ENCODE measurements at places on chromosomes 2 and 18.

- no peak for DNase-seq
Measured at GRCh38 chr2:11354363-11355154, 10.1 kb upstream of the ROCK2 start.

- no peak for DNase-seq
Measured at GRCh38 chr2:134359367-134360081, 105.7 kb downstream of the MGAT5 start.

- peak; percentile 34 for DNase-seq
Measured at GRCh38 chr2:263774-264492, at the start of gene SH3YL1. SH3YL1 (minus strand) TSS chr2:264032; CDS start chr2:263984, 48 bp downstream.

DNA sequence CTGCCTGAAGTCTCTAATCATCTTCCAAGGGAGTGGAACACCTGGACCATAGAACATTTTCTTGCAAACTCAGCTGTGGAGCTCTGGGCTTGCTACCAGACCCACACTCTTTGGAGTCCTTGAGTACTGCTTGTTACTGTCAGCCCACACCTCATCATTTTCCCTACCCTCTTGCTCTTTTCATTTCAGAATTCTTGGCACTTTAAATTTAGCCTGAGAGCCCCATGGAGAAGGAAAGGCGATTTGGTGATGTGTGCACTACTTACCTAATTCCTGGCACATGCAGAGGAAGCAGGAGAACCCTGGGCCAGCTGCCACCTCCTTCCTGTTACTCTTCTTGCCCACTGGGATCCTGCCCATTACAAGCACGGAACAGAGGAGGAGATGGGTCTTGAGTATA, 31.7 kb downstream of the TMEM178A start:
- no peak for DNase-seq

GRCh38 chr18:79868168-79868784, 70.5 kb downstream of the KCNG2 start:
- DNase-seq, result no peak

GRCh38 chr18:21629089-21629832, 17.1 kb downstream of the SNRPD1 start:
- peak; percentile 7 for DNase-seq

DNA sequence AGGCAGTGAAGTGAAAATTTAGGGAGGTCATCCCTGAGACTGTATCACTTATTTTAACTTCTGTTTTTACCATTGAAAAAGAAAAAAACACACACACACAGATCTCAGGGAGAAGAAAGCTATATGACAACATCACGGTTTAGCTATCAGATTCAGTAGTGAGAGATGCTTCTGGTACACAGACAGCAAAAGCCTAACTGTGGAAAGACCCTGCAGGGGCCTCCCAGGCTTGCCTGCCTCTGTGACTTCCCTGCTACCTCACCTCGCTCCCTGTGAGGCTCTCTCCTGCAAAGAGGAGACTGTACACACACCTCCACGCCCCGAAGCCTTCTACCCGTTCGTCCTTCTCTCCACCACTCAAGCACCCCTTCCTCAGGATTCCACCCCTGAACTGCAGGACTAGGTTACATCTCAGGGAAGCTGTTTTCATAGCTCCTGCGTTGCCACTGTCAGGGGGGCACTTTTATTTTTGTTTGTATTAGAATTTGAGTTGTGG, 86.3 kb downstream of the EPB41L3 start:
- no peak for DNase-seq

DNA sequence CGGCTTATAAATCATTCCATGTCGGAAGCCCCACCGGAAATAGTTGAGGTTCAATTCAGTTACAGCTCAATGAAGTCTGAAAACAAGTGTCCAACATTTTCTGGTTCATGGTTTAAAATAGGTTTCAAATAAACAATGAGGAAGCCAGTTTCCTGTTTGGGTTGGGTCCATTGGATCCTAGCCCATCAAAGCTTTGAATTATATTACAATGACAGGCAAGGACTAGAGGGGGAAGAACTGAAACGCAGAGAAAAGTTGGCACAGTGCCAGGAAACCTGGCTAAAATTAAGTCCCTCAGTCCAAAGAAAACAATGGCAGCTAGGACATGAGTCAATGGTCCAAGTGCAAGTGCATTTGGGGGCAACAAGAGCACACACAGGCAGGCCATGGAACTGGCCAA, 32.0 kb downstream of the SLC14A1 start:
- no peak for DNase-seq

GRCh38 chr2:241339839-241340630, 16.1 kb upstream of the FARP2 start:
- no peak for DNase-seq

GRCh38 chr2:64063454-64063853, 44.2 kb upstream of the VPS54 start:
- peak; percentile 10 for DNase-seq

GRCh38 chr18:3126457-3127097, 93.2 kb downstream of the MYOM1 start:
- DNase-seq, result no peak

DNA sequence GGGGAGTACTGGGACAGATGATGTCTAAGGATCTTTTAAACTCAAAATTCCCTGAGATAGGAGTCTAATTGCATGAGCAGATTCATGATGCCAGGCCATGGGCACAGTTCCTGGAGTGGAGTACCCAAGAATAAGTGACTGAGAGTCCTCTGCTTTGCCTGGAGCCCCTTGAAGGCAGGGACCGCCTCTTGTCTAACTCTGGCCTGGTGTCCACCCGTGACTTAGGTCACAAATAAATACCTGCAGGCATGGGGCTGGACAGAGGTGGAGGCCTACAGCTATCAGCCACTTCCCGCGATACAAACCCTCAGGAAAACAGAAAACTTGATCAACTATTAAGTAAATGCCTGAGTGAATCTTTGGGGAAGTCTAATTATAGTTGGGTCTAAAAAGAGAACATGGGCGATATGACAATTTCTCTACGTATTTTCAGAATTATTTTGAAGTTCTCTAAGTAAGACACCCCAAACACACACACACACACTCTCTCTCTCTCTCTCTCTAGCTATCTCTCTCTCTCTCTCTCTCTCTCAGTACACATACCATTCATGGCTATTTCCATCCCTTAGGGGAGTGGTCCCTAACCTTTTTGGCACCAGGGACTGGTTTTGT, 1.8 kb upstream of the WIPF1 start:
- peak; percentile 30 for DNase-seq

DNA sequence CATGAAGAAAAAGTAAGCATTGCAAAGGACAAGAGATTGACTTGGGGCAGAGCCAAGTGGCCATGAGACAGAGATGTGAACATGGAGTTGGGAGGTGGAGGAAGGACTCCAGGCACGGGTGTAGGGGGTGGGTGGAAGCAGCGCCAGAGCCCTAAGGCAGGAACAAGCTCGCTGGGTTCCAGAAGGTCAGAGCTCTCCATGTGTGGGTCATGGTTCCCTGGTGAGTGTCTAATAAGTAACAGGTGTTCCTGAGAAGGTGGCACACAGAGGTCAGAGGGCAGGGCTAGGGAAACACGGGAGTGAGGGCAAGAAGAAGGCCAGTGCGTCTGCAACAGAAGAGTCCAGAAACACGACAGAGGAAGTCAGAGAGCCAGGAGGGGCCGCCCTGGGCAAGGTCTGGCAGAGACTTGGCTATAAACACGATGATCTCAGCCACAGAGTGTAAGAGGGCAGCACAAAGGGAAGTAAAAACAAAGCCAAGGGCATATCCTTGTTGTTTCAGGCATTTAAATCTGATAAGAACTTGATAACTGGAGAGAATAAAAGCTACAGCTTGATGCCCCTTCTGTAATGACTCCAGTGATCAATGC, 260.8 kb downstream of the TGIF1 start:
- no peak for DNase-seq

GRCh38 chr2:65429786-65430602, 2.4 kb downstream of the SPRED2 start:
- DNase-seq, result no peak

DNA sequence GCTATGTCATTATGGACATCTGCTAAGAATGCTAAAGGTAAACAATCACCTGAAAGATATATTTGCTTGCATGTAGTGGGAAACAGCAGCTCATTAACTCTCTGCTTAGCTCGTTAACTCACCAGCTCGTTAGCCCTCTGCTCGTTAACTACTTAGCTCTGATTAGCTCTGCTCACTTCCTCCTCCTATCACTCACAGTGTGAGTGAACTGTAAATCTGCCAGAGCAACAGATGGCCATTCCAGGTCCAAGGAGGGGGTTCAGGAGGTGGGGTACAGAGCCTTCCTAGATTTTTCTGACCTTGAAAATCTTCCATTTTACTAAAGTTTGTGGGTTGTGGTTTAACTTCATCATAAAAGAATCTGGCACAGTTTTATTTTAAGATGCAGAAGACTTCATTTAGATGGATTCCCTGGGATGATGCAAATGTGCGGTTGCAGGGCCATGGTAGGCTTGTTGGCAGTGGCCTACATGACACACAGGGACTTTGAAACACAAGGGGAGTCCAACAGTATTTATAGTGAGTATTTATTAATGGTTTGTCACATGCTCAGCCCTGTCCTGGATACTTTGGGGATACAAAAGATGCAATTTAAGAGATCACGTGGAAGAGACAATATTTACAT, 1633.7 kb upstream of the CELF4 start:
- DNase-seq, result no peak

GRCh38 chr18:29749704-29750103, 1292.8 kb downstream of the DSC3 start:
- no peak for DNase-seq

GRCh38 chr2:151265991-151266390, 4.3 kb upstream of the RBM43 start:
- DNase-seq, result no peak

DNA sequence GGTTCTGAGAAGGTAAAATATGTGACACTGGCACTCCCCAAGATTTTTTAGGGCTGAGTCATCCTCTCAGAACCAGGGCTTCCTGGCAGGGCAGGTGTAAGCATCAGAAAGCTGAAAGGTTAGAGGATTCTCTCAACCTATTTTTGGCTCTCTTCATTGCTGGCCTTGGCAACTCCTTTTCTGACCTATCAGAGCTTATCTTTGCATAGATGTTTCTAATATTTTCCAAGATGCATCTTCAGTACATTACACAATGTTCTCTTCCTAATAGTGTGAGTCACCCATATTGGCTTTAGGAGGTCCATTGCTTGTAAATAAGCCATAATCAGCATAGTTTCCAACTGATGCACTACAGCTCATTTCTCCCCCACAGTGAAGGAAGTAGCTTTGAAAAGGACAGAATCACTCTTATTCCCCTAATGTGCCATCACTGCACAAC, 2008.4 kb upstream of the PIK3C3 start:
- DNase-seq, result no peak

- DNase-seq, result peak; percentile 23
Measured at GRCh38 chr2:27211241-27211942, 449 bp upstream of the ATRAID start.

DNA sequence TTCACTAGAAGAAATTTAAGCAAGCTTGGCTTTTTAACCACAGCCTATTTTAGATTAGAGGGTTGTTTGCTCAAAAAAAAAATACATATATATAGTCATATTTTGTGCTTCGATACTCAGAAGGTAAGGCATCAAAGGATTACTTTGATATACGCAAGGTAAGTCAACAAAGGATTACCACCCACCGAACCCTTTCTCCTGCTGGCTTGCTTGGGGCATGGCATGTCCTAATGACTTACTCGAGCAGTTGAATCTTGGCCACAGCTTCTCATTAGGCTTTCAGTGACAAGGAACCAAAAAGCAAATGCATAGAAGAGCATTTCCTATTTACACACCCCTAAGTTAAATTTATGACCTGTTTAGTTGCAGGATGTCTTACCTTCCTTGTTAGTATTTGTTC, 295.7 kb downstream of the AGAP1 start:
- DNase-seq, result no peak

DNA sequence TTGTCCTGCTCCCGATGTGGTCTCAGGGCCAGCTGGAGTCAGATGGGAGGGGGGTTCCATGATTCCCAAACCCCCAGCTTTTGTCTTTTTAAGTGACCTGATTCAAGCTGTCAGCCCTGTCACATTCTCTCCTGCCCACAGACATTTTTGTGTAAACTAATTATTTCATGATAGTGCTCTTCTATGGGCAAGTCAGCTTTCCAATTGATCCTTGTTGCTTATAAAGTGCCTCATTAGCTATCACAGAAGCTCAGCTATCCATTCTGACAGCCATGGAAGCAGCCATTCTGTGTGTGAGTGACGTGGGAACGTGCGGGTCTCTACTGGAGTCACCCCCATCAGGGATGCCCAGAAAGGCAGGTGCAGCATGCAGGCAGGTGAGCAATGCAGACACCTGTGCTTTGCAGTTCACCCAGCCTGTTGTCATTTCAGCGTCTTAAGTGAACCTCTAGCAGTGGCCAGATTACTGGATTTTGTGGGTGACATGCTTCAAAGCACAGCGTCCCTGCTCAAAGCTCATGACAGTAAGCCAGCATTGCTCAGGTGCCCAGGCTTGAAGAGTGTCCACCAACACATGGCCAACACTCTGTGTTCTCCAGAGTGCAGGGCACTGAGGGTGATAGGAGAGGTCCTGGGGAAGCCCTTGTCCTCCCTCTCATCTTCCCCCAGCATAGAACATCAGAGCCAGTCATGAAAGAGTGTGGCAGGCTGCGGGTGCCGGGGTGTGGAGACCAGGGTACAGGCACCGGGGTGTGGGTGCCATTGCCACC, 162.1 kb upstream of the SH3BP4 start:
- no peak for DNase-seq

GRCh38 chr2:210686401-210686800, 130.0 kb downstream of the CPS1 start:
- no peak for DNase-seq

DNA sequence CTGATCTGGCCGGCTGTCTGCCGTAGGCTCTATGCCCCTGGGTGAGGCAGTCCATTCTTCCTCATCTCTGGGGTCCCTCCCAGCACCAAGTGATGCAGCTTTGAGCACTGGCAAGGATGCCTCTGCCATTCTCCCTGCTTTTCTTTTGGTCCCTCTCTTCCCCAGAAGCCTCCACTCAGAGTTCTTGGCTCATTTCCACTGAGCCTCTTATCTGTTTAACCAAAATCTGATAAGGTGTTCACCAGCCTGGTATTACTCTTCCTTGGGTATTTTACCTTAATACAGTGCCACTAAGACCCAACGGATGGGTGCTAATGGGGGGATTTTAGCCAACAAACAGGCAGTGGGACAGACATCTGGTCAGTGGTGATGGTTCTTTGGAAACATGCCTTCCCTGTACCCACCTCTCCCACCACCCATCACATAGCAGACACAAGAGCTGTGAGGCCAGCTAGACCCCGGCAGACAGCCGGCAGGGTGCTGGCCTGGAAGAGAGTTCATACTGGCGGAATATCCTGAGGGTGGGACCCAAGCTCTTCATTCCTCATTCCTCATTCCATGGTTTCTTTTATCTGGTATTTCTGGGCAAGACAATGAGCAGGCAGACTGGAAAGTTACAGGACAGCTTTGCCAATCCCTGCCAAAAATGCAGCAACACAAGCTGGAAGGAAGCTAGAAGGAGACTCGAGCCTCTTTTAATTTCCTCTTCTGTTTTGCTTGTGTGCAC, 34.6 kb downstream of the ZBTB7C start:
- no peak for DNase-seq

GRCh38 chr2:33292981-33293595, 183.4 kb upstream of the RASGRP3 start:
- peak; percentile 20 for DNase-seq

- DNase-seq, result no peak
Measured at GRCh38 chr2:12787891-12788801, 71.4 kb downstream of the TRIB2 start.

GRCh38 chr2:233184669-233185068, 66.8 kb upstream of the ATG16L1 start:
- no peak for DNase-seq
